ENCODE measurements at places on chromosomes 3 and 15.
A peak's percentile ranks its signal among the peaks of the same experiment; 100 is the strongest.

DNA sequence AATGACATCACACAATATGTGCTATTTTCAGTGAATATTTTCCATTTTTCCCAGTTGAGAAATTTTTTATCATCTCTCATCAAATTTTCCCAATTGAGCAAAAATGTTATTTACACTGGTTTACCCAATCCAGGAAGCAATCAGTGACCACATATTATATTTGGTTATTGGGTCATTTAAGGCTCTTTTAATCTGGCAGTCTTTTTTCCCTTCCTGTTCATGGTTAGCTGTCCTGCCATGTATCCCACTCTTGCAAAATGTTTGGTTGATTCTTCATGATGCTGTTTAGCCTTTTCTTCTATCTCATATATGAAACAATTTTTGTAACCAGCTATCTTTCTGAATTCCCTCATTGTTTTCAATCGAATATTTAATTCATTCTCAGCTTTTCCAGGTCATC lies 626.0 kb downstream of the RBMS3 start:
- DNase-seq: no peak

- no peak for DNase-seq
These were observed 211.3 kb downstream of the MYRIP start for GRCh38 chr3:40020689-40021088.

GRCh38 chr3:130515755-130516154 lies 1.2 kb upstream of the COL6A6 start:
- DNase-seq: no peak

GRCh38 chr3:14467814-14468620 lies 65.6 kb downstream of the SLC6A6 start:
- peak; percentile 35 for DNase-seq

DNA sequence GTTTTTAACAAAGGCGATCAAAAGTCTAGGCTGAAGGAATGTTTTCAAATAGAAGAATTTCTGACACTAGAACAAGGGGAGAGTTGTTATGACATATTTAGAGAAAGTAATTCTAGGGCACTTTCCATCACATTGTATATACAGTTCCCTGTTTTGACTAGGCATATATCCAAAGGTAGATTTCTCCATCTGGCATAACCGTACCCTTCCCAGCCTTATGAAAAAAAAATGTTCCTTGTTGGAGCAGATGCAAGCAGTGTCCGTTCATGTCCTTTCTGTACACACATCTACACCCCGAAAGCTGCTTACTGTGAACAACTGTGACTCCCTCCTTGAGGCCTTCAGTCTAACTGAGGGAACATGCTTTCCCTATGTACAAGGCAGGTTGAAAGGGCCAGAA lies 271.7 kb upstream of the GBE1 start:
- DNase-seq: no peak
